ENCODE measurements at places on chromosomes 1 and 21. TPM values are rescaled to one million over a fixed set of nuclear protein-coding genes. Genes with fewer than 3 reads are reported as not detected.

Gene DEDD
- 38.7 TPM for total RNA-seq

Gene ETNK2
- total RNA-seq: 5.3 TPM

Gene RXRG
- 1.0 TPM for total RNA-seq

Gene GOLT1A
- total RNA-seq: 10.8 TPM

Gene DCST1
- total RNA-seq: not detected

Gene GJA5
- 8.8 TPM for total RNA-seq

Gene OPRD1
- total RNA-seq: not detected

Gene SHISA4
- total RNA-seq: 29.4 TPM

Gene ZBTB8B
- 0.03 TPM for total RNA-seq

Gene CRABP2
- 3.5 TPM for total RNA-seq

Gene NBPF14
- 22.6 TPM for total RNA-seq

Gene C1orf21
- total RNA-seq: 57.8 TPM

Gene FTCD
- 1.3 TPM for total RNA-seq

Gene MATN1
- 0.12 TPM for total RNA-seq

Gene CHIA
- 0.23 TPM for total RNA-seq

Gene ESRRG
- total RNA-seq: 5.4 TPM

Gene FCRLB
- total RNA-seq: 0.23 TPM

Gene SLC9C2
- total RNA-seq: not detected

Gene GPR25
- 0.66 TPM for total RNA-seq

Gene DNAI4
- total RNA-seq: 17.1 TPM

Gene DHDDS
- 42.3 TPM for total RNA-seq

Gene HRNR
- not detected for total RNA-seq

Gene ZNF678
- 10.8 TPM for total RNA-seq

Gene TMPRSS2
- total RNA-seq: 147 TPM

Gene XCL2
- not detected for total RNA-seq
